Coronary artery (tissue), 2 donors: ENCODE measurements at places on chromosomes 2 and 18.

- no peak for DNase-seq
Measured at GRCh38 chr18:67194886-67195285, 321.6 kb downstream of the DSEL start.

DNA sequence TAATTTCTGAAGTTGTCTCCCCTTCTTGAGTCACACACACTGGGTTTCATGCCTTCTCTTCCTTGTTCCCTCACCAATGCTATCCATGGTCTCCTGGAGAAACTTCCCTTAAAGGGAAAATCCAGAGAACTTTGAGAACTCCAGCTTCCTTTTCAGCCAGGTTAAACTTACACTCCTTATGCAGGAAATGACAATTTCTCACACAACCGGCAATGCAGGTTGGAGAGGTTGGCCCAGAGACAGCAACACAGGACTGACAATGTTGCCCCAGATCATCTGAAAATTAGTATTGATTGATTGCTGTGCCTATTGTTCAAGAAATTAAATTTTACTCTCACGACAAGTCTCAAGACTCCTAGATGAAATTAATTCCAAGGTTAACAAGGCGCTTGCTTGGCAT, 292.2 kb downstream of the NYAP2 start:
- DNase-seq = no peak

- DNase-seq = no peak
Measured at GRCh38 chr2:112059671-112060070, 4.6 kb downstream of the TMEM87B start.

DNA sequence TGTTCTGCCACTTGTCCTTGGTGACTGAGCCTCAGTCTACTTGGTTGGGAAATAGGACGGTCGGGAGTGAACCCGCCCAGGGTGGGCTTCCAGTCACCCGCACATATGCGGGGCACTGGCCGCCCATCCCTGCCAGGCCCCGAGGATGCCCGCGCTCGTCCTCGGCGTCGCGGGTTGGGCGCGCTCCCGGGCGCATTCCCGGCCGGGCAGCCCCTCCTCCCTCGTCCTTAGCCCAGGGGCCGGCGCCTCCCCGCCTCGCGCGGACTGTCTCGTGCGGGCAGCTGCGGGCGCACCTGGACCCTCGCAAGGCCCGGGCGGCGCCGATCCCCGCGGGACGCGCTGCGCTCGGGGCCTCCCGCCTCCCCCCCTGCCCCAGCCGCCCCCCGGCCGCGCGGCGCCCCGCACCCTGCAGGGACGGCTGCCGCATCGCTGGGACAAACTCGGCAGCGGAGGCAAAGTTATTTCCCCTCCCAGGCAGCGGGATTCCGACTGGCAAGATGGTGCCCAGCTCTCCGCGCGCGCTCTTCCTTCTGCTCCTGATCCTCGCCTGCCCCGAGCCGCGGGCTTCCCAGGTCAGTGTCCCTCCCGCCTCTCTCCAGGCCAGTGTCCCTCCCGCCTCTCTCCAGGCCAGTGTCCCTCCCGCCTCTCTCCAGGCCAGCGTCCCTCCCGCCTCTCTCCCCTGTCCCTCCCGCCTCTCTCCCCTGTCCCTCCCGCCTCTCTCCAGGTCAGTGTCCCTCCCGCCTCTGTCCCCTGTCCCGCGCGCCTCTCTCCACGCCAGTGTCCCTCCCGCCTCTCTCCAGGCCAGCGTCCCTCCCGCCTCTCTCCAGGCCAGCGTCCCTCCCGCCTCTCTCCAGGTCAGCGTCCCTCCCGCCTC, at the start of gene FBLN7:
FBLN7 (plus strand) TSS at position 227 of the 874 bp plus-strand sequence; CDS start at position 498, 271 bp downstream.
- no peak for DNase-seq

- DNase-seq = no peak
Measured at GRCh38 chr2:236874866-236875481, 210.7 kb upstream of the COPS8 start.

- peak; percentile 70 for DNase-seq
Measured at GRCh38 chr2:109368798-109369197, 239.8 kb downstream of the SH3RF3 start.

DNA sequence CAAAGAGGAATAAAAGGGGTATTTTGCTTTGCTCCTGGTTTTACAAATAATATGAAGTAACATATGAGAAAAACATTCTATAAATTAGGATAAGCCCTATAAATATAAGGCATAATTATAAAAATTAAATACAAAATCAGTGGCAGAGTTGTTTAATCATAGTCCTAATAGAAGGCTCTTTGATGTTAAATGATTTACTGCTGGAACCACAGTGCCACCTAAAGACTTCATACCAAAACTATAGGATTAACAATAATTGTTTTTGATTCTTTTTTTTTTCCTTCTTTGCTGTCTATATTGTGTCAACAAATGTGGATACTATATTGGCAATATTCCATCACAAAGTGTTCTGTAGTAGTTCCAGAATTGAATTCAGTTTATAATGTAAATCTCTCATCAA, 837.7 kb upstream of the SLC39A10 start:
- no peak for DNase-seq

DNA sequence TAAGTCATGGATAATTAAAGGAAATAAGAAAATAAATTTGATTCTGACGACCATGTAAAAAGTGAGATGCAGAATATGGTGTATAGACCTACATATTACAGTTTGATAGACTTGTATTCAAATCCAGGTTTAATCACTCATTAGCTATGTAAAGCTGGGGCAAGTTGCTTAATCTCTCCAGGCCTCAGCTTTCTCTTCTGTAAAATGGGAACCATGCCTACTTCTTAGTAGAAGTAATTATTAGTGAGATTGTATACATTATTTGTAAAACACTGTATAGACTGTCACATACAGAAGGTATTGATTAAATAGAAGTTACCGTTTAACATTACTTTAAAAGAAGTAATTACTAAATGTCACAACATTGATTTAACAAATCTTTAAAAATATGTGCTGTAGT, 392.2 kb downstream of the STK39 start:
- no peak for DNase-seq

GRCh38 chr2:111534910-111535352, 349.1 kb downstream of the ANAPC1 start:
- no peak for DNase-seq

DNA sequence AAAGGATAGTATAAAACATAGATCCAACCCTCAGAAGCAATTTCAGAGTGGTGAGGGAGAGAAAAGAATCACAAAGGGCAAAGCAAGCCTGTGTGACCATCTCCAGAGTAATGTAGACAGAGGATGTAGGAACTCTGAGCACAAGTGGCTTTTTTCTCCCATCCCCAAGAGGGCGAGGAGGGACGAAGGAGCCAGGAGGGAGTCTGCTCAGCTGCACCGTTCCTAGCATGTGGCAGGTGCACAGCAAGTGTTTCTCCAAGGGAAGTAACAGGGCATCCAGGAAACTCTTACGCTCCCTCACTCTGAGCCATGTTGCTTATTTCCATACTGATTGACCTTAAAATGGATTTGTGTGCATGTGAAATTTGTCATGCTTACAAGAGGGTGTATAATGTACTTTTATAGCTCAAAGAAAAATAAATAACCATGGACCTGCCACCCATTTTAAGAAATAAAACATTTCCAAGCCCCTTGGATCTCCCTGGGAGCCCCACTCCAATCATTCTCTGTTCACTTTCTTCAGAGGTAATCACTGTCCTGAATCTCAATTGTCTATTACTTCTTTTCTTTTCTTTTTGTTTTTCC, 37.8 kb upstream of the SEC11C start:
- DNase-seq = no peak

DNA sequence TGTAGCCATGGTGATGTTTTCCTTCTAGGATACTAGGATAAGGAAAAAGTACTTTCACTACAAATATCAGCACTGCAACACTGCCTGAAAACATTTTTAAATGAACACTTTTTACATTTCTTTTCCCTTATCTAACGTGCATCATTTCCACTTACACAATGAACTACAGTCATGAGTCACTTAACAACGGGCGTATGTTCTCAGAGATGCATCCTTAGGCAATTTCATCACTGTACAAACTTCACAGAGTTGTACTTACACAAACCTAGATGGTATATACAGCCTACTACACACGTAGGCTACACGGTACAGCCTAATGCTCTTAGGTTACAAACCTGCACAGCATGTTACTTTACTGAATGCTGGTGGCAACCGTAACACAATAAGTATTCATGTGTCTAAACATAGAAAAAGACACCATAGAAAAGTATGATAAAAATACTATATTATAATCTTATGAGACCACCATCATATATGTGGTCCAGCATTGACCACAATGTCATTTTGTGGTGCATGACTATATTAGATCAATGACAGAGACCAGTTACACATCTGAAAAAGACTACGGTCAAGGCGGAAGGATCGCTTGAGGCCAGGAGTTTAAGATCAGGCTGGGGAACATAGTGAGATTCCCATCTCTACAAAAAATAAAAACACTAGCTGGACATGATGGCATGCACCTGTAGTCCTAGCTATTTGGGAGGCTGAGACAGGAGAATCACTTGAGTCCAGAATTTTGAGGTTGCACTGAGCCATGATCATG, 39.8 kb downstream of the WDR33 start:
- no peak for DNase-seq

DNA sequence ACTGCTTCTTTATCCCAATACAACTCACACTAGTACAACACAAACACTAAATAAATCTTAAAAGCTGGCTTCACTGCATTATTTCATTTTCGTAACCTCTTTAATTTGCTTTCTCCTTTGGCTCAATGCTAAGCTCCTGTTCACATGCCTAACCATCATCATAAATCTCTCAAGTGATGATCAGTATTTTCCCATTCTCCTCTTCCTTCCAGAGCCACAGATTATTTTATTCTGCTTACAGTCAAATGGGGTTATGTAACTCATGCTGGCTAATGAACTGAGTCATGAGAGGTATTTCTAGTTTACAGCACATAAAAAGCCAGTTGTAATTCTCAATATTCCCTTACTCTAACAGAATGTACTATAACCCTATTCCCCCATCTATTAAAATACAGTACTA, 350.4 kb upstream of the ZC3H15 start:
- no peak for DNase-seq

- DNase-seq = no peak
Measured at GRCh38 chr2:72979896-72980295, 62.6 kb downstream of the EMX1 start.

DNA sequence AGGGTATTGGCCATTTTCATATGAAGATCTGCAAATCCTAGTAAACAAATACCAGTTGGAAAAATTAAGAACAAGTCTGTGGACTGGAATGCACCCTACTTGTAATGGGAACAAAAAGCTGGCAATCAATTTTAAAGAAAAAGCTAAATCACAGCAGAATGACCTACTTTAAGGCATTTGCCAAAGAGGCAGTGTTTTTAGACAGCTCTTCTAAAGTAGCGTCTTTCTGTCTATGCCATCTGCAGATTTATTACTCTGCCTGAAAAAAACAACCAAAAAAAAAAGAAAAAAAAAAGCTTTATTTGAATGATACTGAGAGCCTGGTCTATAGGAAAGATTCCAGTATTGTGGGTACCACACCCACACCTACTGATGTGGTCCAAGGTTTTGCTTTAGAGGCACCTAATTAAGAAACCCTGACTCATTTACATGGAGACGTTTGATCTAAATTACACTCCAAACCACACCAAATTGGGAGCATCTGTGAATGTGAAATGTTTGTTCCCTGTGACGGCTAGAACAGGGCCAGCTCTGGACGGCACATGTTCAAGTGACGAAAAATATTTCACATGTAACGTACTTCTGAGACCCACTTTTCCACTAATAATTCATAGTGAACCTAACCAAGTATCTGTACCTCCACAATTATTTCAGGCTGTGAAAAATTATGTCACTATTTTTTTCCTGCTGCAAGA, 597.1 kb downstream of the ARHGAP15 start:
- DNase-seq = no peak

GRCh38 chr18:37873416-37873815, 307.8 kb upstream of the CELF4 start:
- no peak for DNase-seq

- no peak for DNase-seq
Measured at GRCh38 chr18:35178260-35178659, 62.6 kb upstream of the ZNF397 start.

- DNase-seq = peak; percentile 8
Measured at GRCh38 chr2:235458839-235459273, 35.0 kb upstream of the AGAP1 start.

DNA sequence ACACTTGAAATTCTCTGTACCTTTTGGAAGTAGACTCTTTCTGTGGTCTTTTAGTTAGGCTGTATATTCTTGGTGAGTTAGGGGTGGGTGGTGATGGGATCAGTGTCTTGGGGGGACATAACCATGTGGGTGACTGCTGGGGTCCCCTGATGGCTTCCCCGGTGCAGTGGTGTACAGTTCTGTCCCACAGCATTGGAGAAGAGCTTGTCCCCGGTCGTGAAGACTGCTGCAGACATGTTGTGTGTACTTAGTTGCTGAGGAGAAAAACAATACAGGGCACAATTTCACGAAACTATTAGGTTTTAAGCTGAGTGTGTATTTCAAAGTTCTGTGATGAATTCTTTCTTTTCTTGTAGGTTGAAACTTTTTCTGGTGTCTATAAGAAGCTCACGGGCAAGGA, 5.4 kb downstream of the RPS7 start:
- no peak for DNase-seq

- no peak for DNase-seq
Measured at GRCh38 chr2:79723830-79724229, 211.0 kb downstream of the CTNNA2 start.

DNA sequence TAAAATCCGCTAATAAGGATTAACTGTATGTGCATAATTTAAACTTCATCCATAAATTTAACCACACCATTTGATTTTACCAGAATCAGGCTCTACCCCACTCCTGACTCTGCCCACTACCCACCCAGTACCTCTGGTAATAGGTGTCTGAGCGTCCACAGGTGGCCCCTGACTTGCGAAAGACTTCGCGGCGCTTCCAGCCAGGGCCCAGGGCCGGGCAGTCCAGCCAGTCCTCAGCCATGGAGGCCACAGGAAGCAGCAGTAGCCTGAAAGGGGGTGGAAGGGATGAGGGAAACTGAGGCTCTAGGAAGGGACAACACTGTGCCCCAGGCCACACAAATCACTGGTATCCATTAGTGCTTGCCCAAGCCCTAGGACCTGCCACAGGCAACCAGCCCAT, 1.6 kb downstream of the MBD1 start:
- DNase-seq = no peak

DNA sequence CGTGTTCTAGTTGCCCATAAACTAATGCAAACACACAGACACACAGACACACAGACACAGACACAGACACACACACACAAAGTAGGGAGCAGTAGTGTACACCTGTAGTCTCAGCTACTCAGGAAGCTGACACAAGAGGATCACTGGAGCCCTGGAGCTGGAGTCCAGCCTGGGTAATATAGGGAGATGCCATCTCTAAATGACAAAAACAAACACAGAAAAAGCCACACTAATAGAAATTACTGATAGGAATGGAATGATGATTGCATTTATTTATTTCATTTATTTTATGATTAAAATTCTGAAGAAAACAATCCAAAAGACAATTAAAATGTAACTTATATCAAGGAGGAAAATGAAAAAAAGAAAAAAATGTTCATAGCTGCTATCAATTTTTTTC, 30.8 kb downstream of the TCF4 start:
- no peak for DNase-seq
